ENCODE measurements at places on chromosomes 1 and 21.

DNA sequence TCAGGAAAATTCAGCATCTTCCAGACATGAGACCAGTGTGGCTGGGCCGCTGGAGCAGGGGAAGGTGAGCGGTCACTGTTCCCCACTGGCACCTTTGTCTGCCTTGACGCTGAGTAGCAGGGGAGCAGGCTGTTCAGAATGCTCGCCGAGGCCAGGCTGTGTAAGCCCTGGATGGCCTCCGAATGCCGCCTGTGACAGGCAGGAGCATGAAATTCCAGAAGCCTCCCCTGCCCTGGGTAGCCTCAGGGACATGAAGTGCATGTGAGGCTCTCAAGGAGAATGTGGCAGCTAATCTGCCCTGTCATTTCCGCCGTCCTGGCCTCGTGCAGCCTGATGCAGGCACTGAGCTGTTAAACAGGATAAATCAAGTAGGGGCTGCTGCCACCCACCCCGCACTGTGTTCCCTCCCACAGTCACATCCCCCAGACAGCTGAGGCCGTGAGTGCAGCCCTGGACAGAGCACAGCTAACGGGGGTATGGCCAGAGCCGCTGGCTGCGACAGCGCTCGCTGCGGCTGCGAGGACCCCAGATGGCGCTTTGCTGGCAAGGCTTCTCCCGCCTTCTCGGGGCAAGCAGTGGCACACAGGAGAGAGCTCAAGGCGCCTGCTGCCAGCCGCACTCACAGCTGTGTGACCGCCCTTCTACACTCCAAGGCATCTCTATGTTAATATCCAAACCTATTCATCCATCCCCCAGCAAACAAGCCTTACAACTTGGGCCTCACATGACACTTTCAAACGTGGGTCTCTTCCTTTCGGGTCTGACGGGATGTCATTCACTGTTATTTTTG is 105.0 kb upstream of the COL6A1 start:
- peaks cover 10% of the 10 kb centered on the region for H3K4me1 ChIP-seq
- H3K27ac ChIP-seq, result no peak overlapping the region
- ATAC-seq, result no peak
- H3K36me3 ChIP-seq, result no peaks in the 10 kb centered on the region

GRCh38 chr1:91804546-91805023 is 81.4 kb downstream of the TGFBR3 start:
- peak overlapping the region; percentile 77 for H3K4me3 ChIP-seq
- no peaks in the 10 kb centered on the region for H3K27me3 ChIP-seq
- ATAC-seq, result peak; percentile 84
- peak overlapping the region; percentile 97 for H3K27ac ChIP-seq

- H3K4me3 ChIP-seq, result no peak overlapping the region
- peaks cover 6% of the 10 kb centered on the region for H3K4me1 ChIP-seq
- no peaks in the 10 kb centered on the region for H3K27me3 ChIP-seq
- no peak overlapping the region for H3K27ac ChIP-seq
- peak; percentile 35 for ATAC-seq
- H3K36me3 ChIP-seq, result peaks cover 63% of the 10 kb centered on the region
Measured at GRCh38 chr21:42548687-42549406, 35.2 kb downstream of the SLC37A1 start.

GRCh38 chr1:9069326-9070100 is at the start of gene SLC2A5:
SLC2A5 (minus strand) TSS chr1:9069635; CDS start chr1:9069536, 99 bp downstream.
- no peaks in the 10 kb centered on the region for H3K36me3 ChIP-seq
- ATAC-seq, result no peak
- peaks cover 3% of the 10 kb centered on the region for H3K4me1 ChIP-seq
- H3K27me3 ChIP-seq, result peaks cover 19% of the 10 kb centered on the region
- H3K4me3 ChIP-seq, result no peak within 1 kb of the TSS

- no peak for ATAC-seq
- H3K4me3 ChIP-seq, result no peak overlapping the region
- H3K4me1 ChIP-seq, result peaks cover 5% of the 10 kb centered on the region
Measured at GRCh38 chr21:46527801-46528200, 69.1 kb downstream of the DIP2A start.

GRCh38 chr1:85325920-85326319 is 49.5 kb upstream of the BCL10 start:
- H3K27me3 ChIP-seq, result peaks cover 17% of the 10 kb centered on the region
- no peaks in the 10 kb centered on the region for H3K36me3 ChIP-seq
- H3K27ac ChIP-seq, result no peak overlapping the region
- H3K4me3 ChIP-seq, result no peak overlapping the region

DNA sequence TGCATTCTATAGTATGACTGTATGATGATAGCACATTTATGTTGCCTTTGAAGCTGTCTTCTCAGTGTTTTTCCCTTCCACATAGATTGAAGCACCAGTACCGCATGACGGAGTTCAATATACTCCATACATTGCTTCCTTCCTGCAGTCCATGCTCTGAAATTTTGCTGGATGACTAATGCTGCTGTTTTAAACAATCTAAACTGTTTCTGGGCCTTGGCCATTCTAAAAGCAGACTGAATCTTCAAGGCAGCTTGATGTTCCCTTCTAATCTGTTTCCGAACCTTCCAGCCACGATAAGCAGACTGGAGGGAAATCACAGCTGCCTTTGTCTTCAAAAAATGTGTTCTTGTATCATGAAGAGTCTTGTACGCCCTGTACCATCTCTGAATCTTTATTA is 36.2 kb upstream of the F13B start:
- H3K4me1 ChIP-seq, result no peaks in the 10 kb centered on the region
- H3K27ac ChIP-seq, result no peak overlapping the region
- no peaks in the 10 kb centered on the region for H3K27me3 ChIP-seq
- no peak for ATAC-seq
- H3K4me3 ChIP-seq, result no peak overlapping the region

DNA sequence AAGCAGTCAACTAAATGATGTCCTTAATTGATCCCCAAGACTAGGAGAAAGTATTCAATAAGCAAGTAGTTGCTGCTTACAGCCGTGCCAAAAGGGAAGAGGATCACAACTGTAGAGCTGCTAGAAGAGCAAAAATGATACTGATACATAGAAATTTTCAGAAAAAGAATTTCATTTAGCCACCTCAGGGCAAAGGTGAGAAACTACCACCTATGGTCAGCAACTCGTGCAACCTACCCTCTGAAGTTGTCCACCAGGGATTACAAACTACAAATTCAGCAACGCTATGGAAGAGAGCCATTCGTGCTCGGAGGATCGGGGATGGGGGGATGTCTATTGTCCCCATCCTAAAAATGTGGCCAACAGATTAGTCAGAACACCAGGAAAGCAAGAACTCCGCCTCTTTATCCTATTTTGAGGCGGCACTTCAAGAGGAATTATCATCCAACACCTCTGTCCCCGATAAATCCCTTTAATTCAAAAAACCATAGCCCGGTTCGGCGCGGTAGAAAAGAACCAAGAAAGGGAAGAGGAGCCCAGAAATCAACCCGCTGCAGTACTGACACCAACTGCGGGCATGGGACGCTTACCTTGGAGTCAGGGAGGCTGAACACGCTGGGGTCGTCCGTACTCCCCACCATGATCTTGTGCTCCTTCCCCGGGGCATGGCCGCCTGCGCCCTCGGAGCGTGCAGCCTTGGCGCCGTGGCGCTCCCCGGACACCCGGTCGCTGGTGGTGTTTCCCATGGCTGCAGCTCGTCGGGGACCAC is 687 bp downstream of the PRKAB2 start:
- H3K4me3 ChIP-seq, result peak overlapping the region; percentile 99
- H3K4me1 ChIP-seq, result peaks cover 19% of the 10 kb centered on the region
- H3K27me3 ChIP-seq, result no peaks in the 10 kb centered on the region
- H3K36me3 ChIP-seq, result peaks cover 13% of the 10 kb centered on the region

GRCh38 chr1:86068271-86068721 is 88.3 kb downstream of the COL24A1 start:
- peaks cover 7% of the 10 kb centered on the region for H3K27me3 ChIP-seq
- H3K27ac ChIP-seq, result no peak overlapping the region
- no peak overlapping the region for H3K4me3 ChIP-seq
- ATAC-seq, result no peak
- H3K36me3 ChIP-seq, result no peaks in the 10 kb centered on the region

- H3K27ac ChIP-seq, result no peak overlapping the region
- H3K27me3 ChIP-seq, result peaks cover 3% of the 10 kb centered on the region
- no peaks in the 10 kb centered on the region for H3K4me1 ChIP-seq
Measured at GRCh38 chr1:244759158-244759557, 76.3 kb upstream of the COX20 start.

DNA sequence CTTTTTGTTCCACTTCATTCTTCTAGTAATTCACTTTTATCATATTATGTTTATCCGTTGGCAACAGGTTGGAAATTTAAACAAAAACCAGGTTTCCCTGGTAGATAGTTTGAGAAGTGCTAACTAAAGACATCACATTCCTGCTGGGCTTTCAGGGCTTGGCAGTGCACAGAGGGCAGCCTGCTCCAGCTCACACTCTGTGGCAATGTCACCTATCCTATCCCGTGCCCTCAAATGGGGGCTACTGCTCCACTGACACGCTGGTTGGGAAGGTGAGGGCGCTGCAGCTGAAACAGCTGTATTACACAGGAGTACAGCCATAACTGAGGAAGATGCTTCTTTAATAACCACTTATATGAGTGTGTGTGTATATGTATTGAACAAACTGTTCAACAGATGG is 49.7 kb downstream of the RCAN1 start:
- H3K27ac ChIP-seq, result no peak overlapping the region
- peaks cover 5% of the 10 kb centered on the region for H3K36me3 ChIP-seq
- peaks cover 8% of the 10 kb centered on the region for H3K4me1 ChIP-seq
- no peak overlapping the region for H3K4me3 ChIP-seq
- H3K27me3 ChIP-seq, result no peaks in the 10 kb centered on the region
- no peak for ATAC-seq

GRCh38 chr1:8889925-8890785 is 11.7 kb upstream of the ENO1 start:
- H3K27ac ChIP-seq, result no peak overlapping the region
- no peaks in the 10 kb centered on the region for H3K36me3 ChIP-seq

GRCh38 chr1:234169161-234169849 is 204.0 kb upstream of the COA6 start:
- H3K36me3 ChIP-seq, result no peaks in the 10 kb centered on the region
- H3K4me1 ChIP-seq, result no peaks in the 10 kb centered on the region
- H3K27ac ChIP-seq, result no peak overlapping the region
- no peak for ATAC-seq
- peaks cover 2% of the 10 kb centered on the region for H3K27me3 ChIP-seq
- H3K4me3 ChIP-seq, result no peak overlapping the region

- peaks cover 30% of the 10 kb centered on the region for H3K36me3 ChIP-seq
- H3K4me3 ChIP-seq, result no peak overlapping the region
- no peak for ATAC-seq
- H3K27ac ChIP-seq, result no peak overlapping the region
Measured at GRCh38 chr21:29318354-29318753, 19.6 kb downstream of the BACH1 start.

DNA sequence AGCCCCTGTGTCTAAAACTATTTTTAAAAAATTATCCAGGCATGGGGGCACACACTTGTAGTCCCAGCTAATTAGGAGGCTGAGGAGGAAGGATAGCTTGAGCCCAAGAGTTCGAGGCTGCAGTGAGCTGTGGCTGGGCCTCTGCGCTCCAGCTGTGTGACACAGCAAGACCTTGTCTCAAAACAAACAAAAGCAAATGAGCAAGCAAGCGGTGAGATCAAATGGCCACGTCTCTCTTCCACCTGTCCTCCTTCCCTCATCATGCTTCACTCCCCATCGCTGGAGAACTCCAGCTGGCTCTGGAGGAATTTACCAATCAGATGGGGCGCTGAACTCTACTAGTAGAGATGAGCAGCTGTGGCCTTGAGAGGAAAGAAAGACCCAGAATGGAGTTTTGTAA is 14.0 kb upstream of the REN start:
- no peaks in the 10 kb centered on the region for H3K4me1 ChIP-seq
- no peak for ATAC-seq
- H3K27me3 ChIP-seq, result no peaks in the 10 kb centered on the region
- H3K27ac ChIP-seq, result no peak overlapping the region
- no peak overlapping the region for H3K4me3 ChIP-seq

- peaks cover 37% of the 10 kb centered on the region for H3K4me1 ChIP-seq
- H3K36me3 ChIP-seq, result no peaks in the 10 kb centered on the region
- peak; percentile 30 for ATAC-seq
- peak overlapping the region; percentile 80 for H3K27ac ChIP-seq
Measured at GRCh38 chr1:28927648-28928313, 13.4 kb downstream of the EPB41 start.

DNA sequence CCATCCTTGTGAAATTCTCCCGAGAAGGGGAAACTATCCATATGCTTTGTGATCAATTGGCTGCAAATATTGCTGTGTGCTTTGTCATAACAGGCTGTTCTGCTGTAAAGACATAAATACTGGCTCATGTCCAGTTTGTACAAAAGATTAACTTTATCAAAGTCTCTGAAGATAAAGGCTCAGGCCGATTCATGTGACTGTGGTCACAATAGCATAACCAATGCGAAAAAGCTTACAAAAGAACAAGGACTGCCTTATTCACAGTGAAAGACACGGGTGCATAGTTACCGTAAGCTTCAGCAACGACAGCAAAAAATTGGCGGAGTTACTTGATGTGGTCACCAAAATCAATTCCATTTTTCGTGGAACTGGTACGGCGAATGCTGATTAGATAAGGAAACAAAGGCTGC is 173.6 kb upstream of the CHRM3 start:
- no peak for ATAC-seq
- H3K36me3 ChIP-seq, result no peaks in the 10 kb centered on the region
- H3K4me3 ChIP-seq, result no peak overlapping the region
- no peak overlapping the region for H3K27ac ChIP-seq
- H3K27me3 ChIP-seq, result no peaks in the 10 kb centered on the region
- H3K4me1 ChIP-seq, result no peaks in the 10 kb centered on the region

GRCh38 chr21:24372506-24372905 is 1234.8 kb downstream of the MRPL39 start:
- no peak overlapping the region for H3K4me3 ChIP-seq
- H3K27ac ChIP-seq, result no peak overlapping the region
- H3K27me3 ChIP-seq, result no peaks in the 10 kb centered on the region
